ENCODE measurements at places on chromosomes 12 and 14.

GRCh38 chr12:105235281-105235731 is 668 bp downstream of the APPL2 start:
- DNase-seq = peak; percentile 8

DNA sequence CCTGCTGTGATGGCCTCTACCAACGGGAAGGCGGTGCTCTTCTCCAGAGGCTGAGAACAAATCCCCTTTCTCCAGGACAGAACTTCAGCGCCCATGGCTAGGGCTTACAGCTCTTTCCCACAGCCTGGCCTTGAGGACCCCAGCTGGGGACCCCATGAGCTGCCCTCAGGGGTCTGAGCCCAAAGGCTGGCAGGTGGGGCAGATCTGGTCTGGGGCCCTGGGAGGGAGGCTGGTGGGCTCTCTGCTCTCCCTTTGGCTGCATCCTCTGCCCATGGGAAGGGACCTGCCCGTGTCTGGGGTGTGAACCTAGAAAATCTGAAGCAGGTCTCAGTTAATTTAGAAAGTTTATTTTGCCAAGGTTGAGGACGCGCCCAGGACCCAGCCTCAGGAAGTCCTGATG is 322.1 kb downstream of the ADGRD1 start:
- DNase-seq = no peak

DNA sequence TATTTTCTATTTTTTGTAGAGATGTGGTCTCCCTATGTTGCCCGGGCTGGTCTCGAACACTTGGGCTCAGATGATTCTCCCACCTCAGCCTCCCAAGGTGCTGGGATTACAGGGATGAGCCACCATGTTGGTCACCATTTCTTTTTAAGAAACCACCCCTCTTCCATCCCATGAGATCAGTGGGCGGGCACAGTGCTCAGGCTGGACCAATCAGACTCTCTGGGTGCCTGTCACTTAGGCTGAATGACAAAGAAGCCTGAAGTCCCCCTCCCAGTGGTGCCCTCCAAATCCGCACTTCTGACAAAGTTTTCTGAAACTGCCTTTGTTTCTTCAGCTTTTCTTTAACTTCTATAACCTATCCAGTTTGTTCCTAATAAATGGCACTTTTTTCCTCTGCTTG is 48.2 kb downstream of the CALM1 start:
- DNase-seq = no peak

GRCh38 chr14:90905531-90905930 is 89.3 kb upstream of the TTC7B start:
- no peak for DNase-seq

- no peak for DNase-seq
These were observed 252.6 kb downstream of the FOXN3 start for GRCh38 chr14:89164168-89165073.
